ENCODE measurements at places on chromosomes 7 and 10.

- peak; percentile 39 for DNase-seq
Observed at GRCh38 chr10:75402486-75403143, 1.1 kb upstream of the ZNF503 start.

- no peak for DNase-seq
Observed at GRCh38 chr7:129781928-129782817, 170.6 kb downstream of the UBE2H start.

GRCh38 chr10:96830511-96831199, 1.4 kb upstream of the LCOR start:
- DNase-seq: peak; percentile 63

DNA sequence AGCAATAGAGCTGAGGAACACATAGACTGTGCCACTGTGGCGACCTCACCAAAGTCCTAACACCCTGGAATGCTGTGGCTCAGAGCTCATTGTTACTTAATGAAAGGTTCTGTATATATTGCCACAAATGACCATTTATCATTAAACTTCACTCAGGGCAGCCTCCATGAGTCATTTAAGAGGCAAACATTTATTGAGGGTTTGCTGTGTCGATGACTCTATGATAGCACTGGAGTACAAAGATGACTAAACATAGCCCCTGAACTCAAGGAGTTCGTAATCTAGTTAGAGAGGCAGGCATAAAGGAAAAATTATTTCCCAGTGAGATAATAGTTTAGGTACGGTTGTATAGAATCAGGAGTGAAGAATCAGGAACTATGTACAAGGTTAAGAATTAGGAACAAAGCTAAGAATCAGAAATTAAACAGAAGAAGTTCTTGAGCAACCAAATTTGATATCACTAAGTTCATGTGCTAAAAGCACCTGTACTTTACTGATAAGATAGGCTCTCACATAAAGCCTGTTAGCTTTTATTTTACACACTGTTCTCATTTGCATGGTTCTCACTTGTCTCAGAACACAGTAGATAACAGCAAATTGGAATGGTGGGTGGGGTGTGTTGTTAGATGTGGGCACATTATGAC, 7.9 kb downstream of the ENTPD7 start:
- DNase-seq: no peak

DNA sequence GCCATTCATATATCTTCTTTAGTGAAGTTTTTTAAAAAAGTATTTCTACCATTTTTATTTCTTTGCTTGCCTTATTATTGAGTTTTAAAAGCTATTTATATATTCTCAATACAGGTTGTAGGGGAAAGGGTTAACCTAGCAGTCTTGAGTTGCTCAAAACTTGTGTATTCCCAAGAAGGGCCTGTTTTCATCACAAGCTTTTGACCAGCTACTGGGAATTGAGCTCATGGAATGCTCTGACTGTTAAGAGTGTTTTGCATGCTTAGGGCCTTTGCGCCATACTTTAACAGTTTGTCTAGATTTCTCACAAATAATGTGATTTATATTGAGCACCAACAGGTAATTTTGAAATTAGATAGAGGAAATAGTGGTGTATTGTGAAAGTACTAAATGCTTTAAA, 72.0 kb upstream of the CALCR start:
- DNase-seq: no peak

DNA sequence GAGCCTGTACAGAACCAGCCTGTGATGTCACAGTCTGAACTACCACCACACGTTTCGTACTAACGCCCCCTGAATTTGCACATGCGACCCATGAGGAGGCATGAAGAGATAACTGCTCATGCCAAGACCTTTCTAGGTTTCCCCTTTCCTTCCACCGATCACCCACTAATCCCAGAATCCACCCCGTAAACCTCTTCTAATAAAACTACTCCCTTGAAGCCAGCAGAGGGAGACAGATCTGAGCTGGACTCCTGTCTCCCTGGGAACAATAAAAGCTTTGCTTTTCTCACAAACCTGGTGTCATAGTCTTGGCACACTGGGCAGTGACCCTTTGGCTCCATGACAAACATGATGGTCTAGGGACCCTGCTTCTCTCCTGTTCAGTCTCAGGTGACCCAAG, 144.5 kb downstream of the FRMD4A start:
- DNase-seq: no peak

DNA sequence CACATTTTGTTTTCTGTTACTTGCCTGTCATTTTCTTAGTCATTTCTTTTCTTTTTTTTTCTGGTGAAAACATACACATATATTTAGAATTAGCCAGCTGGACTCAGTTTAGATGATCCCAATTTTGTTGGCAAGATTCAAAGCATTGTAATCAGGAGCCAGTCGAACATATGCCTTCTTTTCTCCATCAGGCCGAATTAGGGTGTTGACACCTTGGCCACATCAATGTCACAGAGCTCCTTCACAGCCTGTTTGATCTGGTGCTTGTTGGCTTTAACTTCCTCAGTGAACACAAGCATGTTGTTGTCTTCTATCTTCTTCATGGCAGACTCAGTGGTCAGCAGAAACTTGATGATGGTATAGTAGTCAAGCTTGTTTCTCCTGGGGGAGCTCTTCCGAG, 32.6 kb downstream of the PHF14 start:
- no peak for DNase-seq

DNA sequence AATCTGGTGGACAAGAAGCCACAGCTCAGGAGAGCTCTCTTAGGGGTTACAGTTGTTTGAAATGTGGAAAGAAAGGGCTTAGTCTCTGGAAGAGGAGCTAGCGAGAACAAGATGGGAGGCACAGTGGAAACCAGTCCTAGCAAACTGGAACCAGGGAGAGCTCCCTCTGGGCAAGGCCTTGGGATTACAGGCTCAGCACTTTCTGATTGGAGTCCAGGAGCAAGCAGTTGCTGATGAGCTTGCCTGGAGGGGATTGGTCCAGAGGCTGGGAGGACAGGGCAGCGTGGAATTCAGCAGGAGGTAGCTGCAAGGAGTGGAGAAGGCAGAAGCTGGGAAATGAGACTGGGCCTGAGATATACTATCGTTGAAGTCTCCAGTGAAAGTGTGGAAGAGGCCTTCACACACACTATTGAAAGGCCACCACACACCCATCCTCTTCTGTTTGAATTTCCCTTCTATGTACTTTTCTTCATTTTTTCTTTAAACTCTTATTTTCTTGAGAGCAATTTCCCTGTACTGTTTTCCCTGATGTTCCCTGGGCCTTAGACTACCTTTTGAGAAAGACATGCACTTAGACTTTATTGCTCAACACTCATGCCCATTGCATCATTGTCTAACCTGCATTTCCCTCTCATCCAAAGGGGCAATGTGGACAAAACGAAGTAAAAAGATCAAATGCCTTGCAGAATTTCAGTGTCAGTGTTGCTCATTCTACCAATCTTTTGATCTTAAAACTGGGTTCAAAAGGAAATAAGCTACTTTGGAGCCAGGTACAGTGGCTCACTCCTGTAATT, 57.8 kb upstream of the LANCL2 start:
- DNase-seq: no peak

- no peak for DNase-seq
Observed at GRCh38 chr10:105148921-105149320, 507.8 kb downstream of the SORCS3 start.

DNA sequence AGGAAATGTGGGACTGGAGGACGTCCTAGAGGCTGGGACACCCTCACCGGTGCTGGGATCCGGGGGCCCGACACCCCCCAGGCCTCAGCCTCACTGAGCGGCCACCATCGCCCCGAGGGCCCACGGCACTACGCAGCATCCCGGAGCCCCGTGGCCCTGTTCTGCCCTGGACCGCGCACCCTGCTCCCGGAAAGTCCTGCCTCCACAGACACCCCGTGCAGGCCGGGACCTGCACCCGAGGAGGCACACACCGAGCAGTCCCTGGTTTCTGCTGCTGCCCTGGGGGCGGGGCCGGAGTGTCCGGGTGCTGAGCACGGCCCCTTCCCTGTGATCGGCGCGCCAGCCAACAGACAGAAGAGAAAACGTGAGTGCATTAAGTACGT, 18.1 kb upstream of the KNDC1 start:
- DNase-seq: no peak

DNA sequence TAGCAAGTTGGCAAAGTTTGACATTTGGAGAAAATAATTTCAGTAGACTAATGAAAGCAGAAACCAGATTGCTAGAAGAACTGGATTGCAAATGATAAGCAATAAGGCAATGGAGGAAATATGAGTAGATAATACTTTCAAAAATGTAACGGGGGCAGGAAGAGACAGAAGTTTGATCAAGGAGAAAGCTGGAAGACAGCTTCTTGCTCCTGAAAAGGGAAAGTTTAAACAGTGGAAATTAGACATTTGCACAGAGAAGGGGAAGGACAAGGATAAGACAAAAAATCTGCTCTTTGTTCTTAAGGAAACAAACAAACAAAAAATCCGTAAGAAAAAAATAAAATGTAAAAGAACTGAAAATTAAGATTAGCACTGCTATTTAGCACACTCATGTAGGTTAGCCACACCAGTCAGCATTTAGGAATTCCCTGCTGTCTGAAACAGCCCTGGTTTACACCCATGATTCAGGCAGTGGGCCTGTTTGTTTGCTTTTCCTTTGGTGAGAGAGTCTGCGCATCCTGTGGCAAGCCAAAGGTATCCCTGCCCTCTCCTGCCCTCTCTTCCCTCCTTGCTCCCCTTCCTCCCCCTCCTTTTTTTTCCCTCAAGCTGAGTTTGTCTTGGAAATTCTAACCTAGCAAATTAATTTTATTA, 104.3 kb upstream of the CAV2 start:
- DNase-seq: no peak

DNA sequence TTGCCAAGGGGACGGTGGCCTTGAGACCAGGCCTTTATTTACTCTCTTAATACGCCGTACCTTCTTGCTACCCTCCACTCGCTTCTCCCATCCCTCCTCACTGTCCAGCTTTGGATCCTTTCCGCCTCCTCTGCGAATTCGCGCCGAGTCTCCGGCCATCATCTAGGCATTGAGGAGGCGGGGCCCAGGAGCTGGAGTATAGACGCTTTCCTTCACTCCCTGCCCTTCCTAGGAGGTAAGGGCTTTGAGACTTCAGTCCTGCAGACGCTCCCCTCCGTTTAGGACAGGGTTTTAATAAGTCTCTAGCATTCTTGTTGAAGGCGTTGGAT, 538 bp downstream of the TFAM start:
- no peak for DNase-seq

DNA sequence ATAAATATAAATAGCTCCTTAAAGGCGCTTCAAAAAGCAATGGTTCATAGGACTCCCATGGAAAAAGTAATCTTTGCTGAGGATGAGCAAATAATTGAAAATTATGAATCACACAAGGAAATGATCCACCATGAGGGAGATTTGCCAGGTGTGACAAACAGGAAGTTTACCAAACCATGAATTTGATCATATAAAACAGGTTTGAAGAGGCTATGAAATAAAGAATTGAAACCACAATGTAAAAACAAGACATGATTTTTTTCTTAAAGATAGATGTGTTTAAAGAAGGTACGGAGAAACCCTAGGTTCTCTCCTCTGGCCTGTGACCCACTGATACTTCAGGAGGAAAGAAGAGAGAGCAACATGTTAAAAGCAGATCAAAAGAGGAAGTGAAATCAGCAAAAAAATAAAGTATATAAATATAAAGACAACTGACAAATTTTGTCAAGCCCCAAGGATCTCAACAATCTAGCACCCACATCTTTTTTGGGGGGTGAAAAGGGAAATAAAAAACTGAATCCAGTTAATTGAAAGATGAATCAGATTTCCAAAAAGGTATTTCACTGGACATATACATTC, 111.3 kb upstream of the ASAH2 start:
- DNase-seq: no peak

DNA sequence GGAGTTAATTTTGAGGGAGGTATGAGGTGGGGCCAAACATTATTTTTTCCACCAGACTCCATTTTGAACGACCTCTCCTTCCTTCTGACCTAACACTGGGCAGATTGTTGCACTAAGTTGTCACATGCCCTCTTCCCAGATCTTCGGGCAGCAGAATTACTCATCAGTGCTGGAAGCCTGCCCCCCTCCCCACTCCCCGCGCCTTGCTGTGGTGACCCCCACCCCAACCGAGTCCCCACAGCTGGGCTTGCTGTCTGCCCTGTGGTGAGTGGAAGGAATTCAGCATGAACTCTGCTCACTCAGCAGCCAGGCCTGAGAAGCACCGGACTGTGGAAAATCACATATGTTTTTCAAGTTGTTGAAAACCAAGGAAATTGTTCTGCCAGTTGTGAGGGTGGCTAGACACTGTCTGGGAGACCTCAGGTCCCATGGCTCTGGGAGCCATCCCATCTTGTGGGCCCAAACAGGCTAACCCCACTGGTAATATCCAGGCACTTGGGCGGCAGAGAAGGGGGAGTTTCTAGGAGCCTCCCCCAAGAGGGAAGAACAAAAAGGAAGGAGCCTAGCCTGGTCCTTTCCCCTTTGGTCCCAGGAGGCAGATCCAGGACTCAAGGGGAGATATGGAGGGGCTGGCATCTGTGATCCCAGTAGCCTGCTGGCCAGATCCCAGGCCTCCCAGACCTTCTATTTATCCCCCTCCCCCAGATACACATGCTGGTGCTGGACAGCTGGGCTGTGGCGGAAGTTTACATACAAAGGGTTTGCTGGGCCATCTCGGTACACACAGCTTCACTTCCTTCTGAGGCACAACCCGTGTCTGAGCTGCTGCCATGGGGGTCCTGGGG, 3.5 kb upstream of the AEBP1 start:
- DNase-seq: no peak

GRCh38 chr7:100763556-100764140, 30.3 kb downstream of the ZAN start:
- no peak for DNase-seq
